Karpas-422 (cell line): ENCODE measurements at places on chromosomes 4 and X. TPM values are rescaled to one million over a fixed set of nuclear protein-coding genes. Genes with fewer than 3 reads are reported as not detected.
A peak's percentile ranks its signal among the peaks of the same experiment; 100 is the strongest.

GRCh38 chr4:188432328-188432727 lies 293.1 kb downstream of the TRIML1 start:
- DNase-seq, result peak; percentile 43

DNA sequence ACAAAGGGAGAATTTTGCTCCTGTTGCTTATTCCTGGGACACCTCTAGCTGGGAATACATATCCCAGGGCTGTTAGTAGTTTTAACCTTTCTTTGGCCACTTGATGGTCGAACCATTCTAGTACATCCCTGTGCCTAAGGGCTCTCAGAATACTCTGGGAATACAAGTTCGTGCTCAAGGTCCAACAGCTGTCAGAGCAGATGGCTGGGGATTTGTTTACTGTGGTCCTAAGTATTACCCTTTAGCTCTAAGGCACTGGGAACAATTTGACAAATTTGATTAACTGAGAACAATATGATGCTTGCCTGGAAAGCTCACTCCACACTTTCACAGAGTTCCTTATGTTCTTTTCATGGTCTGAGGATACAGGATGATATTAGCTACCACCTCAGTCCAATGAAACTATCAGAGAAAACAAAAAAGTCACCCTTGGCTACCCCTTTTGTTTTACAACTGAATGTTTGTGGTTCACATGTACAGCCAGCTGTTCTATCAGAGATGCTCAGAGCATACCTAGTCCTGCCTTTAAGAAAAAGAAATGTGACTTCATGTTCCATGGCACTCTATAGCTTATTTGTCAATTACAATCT lies 47.4 kb upstream of the PHOX2B start:
- DNase-seq, result peak; percentile 6

DNA sequence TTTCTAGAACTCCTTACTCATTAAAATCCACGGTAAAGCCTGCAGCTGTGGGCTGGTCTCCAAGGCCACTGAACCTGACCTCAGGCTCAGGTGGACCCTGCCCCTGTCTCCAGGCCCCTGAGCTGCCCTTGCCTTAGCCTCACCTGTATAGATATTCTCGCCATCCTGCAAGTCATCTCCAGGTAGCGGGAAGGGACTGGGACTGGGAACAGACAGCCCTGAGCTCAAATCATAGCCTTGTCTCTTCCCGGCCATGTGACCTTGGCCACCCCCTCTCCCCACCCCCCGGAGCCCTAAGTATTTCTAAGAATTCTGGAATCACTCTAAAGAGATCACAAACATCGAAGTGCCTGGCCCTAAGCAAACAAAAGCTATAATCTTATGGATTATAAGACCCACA lies 17.7 kb downstream of the ABLIM2 start:
- no peak for DNase-seq

The SLC4A4 gene
- total RNA-seq, result 0.22 and 0.25 TPM in 2 replicates

The SUPT20HL2 gene
- total RNA-seq, result not detected in 2 replicates
